ENCODE measurements at places on chromosomes 5 and 9.

DNA sequence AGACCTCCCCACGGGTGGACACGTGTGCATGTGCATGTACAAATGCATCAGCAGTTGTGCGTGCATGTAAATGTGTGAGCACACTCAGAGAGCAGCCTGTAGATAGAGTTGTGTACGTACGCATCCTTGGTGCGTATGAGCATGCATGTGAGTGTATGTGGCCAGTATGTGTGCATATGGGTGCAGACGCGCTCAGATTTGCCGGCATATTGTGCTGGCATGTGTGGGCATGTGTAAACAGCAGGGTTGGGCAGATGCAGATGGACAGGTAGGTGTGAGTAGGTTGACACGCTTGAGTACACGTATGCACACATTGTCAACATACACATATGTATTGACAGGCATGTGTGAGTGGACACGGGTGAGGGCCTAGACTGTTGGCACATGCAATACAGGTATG lies 56.5 kb downstream of the LMX1B start:
- no peak for DNase-seq

DNA sequence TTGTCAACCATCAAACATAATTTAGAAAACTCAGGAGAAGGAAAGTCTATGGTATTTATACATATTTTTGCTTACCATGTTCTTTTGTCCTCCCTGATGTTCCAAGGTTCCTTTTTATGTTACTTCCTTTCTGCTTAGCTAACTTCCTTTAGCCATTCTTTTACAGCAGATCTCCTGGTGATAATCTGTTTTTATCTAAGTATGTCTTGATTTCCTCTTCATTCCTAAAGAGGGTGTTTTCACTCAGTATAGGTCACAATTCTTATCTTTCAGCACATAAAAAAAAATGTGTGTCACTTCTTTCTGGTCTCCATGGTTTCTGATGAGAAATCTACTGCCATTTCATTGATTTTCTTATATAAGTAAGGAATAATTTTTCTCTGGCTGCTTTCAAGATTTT lies 384.4 kb upstream of the PDE4D start:
- no peak for DNase-seq

GRCh38 chr9:76716085-76716672 lies 48.1 kb upstream of the PCA3 start:
- no peak for DNase-seq

- DNase-seq = no peak
These were observed 8.0 kb downstream of the EGFL7 start for GRCh38 chr9:136670576-136671253.

DNA sequence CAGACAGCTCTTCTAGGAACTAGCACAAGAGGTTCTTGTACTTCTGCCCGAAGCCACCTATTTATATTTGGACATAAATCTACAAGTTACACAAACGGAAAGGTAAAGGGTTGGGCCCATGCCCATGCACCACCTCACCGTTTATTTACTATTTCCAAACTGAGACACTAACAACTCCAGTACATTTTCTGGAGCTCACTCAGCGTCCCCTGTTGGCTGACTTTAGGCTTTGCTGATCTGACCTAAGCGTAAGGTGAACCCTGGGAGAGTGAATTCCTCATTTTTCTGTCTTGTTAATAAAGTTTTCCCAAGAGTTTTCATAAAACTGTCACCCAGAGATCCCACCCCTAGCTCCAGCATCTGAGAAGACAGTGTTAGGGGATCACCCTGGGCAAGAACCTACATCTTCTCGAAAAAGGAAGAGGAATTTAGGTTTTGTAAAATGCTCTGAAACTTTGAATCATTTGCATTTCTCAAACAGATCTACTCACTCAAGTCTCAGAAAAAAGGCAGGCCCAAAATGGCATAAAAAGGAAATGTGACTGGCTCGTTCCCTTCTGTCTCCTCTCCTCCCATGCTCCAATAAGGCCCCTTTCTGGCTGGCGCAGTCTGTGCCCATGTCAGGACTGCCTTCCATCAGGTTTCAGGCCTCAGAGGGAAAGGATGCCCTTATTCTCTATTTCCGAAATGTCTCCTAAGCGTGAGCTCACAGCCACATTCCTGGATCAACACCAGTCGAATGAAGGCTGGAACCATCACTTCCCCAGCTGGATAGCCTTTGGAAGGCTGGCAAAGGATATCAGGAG lies 201.3 kb downstream of the FANCC start:
- no peak for DNase-seq

DNA sequence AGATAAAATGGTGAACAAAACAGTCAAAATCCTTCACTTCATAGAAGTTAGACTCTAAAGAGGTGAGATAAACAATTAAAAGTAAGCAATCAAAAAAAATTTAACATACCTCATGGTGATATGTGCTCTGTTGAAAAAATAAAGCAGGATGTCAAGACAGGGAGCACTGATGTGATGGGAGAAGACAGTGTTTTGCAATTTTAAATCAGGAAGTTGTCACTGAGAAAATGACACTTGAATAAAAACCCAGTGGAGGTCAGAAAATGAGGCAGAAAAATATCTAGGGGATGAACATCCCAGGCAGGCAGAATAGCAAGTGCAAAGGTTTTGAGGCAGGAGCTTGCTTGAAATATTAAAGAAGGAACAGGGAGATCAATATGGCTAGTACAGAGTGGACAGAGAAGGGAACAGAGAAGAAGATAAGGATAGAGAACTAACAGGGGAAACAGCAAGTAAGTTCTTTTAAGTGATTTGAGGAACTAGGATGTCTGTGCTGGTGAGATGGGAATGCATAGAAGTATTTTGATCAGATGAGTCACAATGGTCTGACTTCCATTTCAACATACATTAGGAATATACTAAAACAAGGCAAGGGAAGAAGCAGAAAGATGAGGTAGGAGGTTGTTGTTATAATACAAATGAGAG lies 130.4 kb downstream of the CHSY3 start:
- no peak for DNase-seq

- DNase-seq = no peak
These were observed 252.5 kb downstream of the TRIM32 start for GRCh38 chr9:116939614-116940013.

DNA sequence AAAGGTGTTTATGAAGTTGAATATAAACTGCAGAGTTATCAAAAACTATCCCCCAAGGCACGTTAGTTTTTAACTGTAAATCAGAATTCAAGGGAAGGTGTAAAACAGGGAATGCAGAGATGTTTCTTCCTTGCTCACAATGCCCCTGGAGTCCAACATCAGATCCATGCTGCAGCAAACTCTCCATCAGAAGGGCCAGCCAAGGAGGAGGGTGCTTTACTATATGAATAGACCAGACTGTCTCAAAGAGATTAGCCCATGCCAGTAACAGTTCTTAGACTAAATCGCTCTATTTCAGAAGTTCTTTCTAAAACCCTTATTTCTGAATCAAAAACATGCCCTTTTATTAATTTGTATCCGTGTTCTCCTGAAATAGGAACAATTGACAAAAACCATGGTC lies 362.8 kb upstream of the RPS23 start:
- no peak for DNase-seq

DNA sequence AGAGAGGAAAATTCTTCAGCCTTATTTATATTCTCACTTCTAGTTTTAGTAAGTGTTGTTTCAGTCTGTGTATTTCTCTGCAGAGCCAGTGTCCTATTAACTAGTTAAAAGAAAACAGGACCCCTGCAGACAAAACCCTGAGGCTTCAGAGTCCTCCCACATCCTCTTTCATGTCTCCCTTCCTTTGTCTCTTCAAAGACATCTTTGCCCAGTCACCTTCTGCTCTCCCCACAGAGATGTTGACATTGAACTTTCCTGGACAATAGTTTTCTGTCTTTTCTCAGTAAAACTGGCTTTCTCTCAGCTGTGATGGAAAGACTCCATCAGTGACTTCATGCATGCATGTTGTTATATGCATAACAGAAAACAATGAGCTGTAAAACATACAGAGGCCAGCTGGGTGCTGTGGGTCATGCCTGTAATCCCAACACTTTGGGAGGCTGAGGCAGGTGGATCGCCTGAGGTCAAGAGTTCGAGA lies 20.2 kb downstream of the GRAMD2B start:
- no peak for DNase-seq

DNA sequence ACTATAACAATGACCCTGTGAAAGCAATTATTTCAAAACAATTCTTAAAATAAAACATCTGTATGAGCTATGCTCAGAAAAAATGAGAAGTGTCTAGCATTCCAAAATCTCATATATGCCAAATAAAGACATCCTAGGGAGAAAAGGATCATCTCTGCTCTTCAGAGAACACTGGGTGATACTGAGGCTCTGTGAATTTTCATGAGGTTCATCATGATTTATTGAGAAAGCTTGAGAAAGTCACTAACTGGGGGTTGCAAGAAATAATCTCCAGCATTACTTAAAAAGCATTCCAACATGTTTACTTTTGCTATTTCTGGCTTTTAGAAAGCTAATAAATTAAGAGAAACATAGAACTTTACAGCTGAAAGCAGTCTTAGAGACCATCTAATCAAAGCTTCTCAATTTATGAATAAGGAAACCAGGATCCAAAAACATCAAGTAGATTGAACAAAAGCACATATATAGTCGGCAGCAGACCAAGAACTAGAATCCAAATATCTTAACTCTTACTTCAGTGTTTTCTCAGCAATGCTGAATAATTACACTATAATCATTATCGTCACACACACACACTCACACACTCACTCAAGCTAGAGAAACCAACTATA lies 372.8 kb downstream of the NR2F1-AS1 start:
- DNase-seq = no peak

DNA sequence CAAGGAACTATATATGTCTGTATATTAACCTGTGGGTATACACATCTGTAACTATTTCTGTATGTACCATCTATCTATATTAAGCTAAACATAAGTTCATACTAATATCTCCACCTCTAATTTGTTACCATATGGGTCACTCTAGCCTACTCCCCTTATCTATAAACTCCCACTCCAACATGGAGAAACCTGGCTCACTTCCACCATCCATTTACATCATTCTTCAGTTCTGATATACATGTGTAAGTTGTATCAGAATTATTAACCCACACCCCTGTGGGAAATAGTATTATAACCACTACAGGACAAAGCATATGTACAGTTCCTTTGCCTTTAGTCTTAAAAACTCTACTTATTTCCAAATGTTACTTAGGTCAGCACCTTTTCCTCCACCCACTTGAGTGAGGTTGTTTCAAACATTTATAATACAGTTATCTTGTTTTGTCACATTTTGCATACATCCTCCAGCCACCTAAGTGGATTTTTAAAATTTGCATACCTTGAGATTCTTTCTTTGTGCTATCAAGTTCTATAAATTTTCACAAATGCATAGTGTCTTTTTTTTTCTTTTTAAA lies 10.6 kb downstream of the NDFIP1 start:
- no peak for DNase-seq

Data from NCI-H2171 (cell line).